Stimulated activated CD4-positive, alpha-beta T cell treated with anti-CD3 and anti-CD28 coated beads, TNF-alpha, amount 100 ng/mL, for 1 hour (primary cell): ENCODE measurements at places on chromosomes 16 and 17.

DNA sequence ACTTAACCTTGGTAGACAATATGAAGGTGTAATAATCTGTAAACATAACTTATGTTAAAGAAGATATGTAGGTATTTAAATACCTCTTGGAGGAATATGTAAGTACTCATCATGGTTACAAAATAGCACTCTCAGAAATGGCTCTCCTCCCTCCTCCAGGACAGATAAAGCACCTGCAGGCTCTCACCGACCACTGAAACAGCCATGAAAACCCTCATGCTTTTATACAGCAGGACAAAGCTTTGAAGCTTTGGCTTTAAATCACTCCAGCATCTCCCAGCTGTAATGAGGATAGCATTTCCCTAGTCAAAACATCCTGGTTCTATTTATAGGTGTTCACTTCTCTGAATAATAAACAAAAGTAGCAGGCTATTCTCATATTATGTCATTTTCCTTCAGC, 69.1 kb upstream of the PMFBP1 start:
- DNase-seq, result no peak

GRCh38 chr17:43360376-43360738, 38.4 kb upstream of the ARL4D start:
- peak; percentile 46 for DNase-seq

DNA sequence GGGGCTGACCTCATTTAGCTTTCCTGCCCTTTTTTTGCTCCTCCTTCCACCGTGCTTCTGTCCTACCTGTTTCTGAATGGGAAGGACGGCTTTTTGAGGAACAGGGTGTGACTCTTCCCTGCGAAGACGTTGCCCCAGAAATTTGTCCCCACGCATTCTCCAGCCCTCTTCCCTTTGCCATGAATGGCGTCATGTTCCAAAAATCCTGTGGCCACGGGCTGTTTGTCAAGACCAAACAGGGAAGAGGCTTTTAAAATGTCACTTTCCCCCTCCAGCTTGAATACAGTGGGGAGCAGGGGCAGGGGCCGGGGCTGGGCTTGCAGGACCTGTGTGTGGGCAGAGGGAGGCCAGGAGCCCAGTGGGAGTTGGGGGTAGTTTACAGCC, 13.9 kb downstream of the MPRIP start:
- no peak for DNase-seq

- no peak for DNase-seq
These were observed 481.3 kb downstream of the TMEM114 start for GRCh38 chr16:8108991-8109509.

DNA sequence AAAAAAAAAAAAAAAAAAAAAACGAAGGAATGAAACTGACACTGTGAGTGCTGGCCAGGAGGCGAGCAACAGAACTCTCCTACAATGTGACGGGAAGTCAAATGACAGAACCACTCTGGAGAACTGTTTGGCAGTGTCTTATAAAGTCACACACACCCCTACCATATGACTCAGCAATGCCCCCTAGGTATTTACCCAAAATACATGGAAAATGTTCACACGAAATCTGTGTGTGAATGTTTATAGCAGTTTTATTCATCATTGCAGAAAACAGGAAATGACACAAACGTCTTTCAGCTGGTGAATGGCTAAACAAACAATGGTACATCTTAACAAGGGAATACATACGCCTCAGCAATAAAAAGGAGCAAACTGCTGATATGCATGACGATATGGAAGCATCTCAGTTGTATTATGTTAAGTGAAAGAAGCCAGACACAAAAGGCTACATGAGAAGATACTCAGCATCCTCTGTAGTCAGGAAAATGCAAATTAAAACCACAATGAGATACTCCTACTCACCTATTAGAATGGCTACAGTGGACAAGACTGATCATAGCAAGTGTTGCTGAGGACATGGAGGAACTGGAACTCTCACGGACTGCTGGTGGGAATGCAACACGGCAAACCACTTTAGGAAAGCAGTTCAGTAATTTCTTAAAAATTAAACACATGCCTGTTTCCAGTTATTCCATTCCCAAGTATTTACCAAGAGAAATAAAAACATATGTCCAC, 74.7 kb downstream of the TBC1D16 start:
- no peak for DNase-seq

DNA sequence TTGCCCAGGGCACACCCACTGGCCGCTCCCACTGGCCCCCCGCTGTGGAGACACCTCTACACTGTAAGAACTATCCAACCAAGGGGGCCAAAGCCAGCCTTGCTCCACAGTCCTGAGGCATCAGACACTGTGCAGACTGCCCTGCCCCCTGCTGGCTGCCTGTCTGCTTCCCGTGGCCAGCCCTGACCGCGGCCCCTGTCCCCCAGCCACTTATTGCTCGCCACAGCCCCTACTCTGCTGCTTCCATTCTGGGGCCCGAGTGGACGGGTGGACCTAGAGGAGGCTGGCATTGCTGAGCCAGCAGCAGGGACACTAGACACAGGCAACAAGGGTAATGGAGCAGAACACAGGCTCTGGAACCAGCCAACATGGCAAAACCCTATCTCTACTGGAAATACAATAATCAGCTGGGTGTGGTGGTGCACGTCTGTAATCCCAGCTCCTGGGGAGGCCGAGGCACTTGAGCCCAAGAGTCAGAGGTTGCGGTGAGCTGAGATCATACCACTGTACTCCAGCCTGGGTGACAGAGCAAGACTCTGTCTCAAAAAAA, 19.7 kb upstream of the LRRC37A3 start:
- DNase-seq, result no peak

DNA sequence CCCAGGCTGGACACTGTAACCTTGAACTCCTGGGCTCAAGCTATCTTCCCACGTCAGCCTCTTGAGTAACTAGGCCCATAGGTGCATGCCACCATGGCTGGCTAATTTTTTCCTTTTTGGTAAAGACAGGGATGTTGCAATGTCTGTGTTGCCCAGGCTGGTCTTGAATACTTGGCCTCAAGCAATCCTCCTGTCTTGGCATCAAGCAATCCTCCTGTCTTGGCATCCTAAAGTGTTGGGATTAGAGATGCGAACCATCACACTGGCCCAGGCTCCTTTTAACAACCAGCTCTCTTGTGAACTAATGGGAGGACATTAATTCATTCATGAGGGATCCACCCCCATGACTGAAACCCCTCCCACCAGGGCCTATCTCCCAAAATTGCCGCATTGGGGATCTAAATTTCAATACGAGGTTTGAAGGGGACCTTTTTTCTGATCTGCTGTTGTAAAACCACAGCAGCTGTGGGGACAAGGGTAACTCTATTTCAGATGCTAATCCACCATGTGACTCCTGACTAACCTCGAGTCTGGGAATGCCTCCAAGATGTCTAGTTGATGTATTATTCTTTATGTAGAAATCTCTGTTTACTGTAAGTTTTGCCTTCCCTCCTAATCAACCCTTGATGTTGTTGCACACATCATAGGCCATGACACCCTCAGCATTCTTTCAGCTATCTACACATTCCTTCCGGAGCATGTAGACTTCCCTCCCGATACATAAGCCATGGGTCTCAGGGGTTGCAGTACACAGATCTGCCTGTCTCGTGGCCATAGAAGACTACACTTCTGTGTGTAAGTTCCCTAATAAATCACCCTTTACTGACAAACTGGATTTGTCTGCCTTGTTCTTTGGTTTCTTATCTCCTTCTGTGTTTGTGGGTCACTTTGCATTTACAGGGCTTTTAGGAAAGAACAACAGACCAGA, 37.6 kb downstream of the RNF112 start:
- no peak for DNase-seq

DNA sequence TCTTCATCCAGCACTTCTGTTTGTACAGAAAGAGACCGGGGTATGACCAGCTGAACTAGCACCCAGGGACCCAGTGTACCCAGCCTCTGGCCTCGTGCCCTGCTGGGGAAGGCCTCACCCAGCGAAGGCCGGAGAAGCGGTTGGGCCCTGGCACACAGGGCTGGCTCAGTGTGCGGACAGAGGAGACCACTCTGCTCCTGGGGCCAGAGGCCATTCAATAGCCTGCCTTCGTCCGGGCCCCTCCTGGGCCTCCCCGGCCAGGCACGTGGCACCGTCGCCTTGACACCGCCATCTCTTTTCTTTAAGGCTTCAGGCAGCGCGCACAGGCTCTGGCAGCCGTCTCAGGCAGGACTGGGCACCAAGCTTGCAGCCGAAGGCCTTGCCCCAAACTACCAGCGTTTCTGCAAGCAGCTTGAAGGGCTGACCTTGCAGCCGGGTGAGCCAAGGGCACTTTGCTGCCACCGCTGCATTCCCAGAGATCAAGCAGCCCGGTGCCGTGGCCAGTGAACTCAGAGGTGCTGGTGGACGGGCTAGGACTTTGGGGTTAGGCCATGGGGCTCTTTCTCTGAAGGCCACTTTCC, 8.0 kb downstream of the TAX1BP3 start:
- no peak for DNase-seq
